Renal cortical epithelial cell (primary cell): ENCODE measurements at places on chromosomes 7 and 10. TPM values are rescaled to one million over a fixed set of nuclear protein-coding genes. Genes with fewer than 3 reads are reported as not detected.

Gene EPDR1
- total RNA-seq: 83.4 and 90.1 TPM in 2 replicates

Gene ACBD7
- total RNA-seq: 1.3 and 2.4 TPM in 2 replicates

Gene SUN3
- total RNA-seq: not detected in 2 replicates

Gene TMEM196
- total RNA-seq: 0.17 and 1.2 TPM in 2 replicates

Gene GOLGA7B
- total RNA-seq: 0.05 and 0.35 TPM in 2 replicates

Gene LRRC18
- not detected in 2 replicates for total RNA-seq

Gene TDRD1
- 0.69 and 8.1 TPM in 2 replicates for total RNA-seq

Gene NPC1L1
- total RNA-seq: 0.20 and 0.35 TPM in 2 replicates

Gene GIMAP6
- 0.15 and 0.35 TPM in 2 replicates for total RNA-seq

Gene EPHA1
- total RNA-seq: 4.8 and 13.7 TPM in 2 replicates

Gene SPDYE6
- total RNA-seq: not detected in 2 replicates

Gene TMEM243
- total RNA-seq: 54.5 and 60.6 TPM in 2 replicates

Gene UFSP1
- total RNA-seq: 2.1 and 5.2 TPM in 2 replicates

Gene VENTX
- total RNA-seq: not detected in 2 replicates

Gene CRHR2
- total RNA-seq: not detected in 2 replicates

Gene NPTX2
- total RNA-seq: 0.35 TPM in 1 of 2 replicates, not detected in the other

GRCh38 chr7:91374321-91374989, 110.2 kb downstream of the FZD1 start:
- DNase-seq: peak; percentile 59

DNA sequence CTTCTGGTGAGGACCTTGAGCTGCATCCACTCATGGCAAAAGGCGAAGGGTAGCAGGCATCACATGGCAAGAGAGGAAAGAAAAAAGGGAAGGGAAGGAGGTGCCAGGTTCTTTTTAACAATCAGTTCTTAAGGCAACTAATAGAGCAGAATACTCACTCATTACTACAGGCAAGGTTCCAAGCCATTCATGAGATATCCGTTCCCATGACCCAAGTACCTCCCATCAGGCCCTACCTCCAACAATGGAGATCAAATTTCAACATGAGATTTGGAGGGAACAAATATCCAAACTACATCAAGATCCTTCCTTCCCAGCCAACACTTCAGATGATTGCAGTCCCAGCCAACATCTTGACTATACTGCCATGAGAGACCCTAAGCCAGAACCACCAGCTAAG, 38.9 kb upstream of the YAE1 start:
- DNase-seq: peak; percentile 17

DNA sequence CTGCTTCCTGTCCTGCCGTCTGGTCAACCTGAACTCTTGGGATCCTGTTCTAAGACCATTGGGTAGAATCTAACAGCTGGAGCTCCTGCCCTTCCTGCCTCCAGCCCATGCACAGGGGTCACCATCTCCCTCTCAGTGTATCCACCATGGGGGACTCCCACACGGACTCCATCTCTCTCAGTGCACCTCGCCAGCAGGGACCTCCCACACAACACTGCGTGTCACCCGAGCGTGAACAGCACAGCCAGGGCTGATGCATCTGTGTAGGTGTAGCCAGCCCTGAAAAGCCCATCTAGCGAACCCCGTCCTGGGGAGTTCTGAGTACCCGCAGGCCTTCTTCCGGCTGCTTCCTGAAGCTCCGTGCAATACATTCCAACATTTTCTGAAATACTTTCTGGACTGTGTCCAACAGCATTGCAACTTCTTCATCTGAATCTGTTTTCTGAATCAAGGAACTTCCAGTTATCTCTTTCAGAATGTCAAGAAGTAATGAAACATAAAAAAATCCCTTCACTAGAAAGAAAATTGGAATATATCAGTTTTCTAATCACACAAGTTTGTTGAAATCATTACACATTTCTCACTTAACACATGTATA, 52.5 kb downstream of the NCAPG2 start:
- DNase-seq: no peak

- no peak for DNase-seq
Observed at GRCh38 chr7:79290841-79291497, 162.5 kb downstream of the MAGI2 start.

GRCh38 chr7:64651632-64652165, 14.2 kb upstream of the ZNF107 start:
- DNase-seq: no peak

- no peak for DNase-seq
Observed at GRCh38 chr10:76723844-76724243, 913.8 kb downstream of the KCNMA1 start.

DNA sequence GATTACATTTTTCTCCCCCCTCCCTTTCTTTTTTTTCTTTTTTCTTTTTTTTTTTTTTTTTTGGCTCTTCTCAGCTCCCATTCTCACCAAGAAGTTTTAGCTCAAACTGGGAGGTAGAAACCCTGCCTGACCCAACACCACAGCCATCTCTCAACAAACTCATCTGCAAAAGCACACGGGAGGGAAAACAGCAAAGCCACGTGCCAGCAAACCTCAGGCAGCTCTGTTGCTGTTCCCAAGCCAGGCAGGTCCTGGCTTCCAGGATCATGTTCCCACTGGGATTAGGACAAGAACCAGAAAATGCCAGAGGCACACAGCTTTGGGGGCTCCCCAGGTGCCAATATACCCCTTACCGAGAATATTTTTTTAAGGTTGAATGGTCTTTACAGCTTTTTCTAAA, 56.7 kb downstream of the ITIH5 start:
- DNase-seq: no peak

DNA sequence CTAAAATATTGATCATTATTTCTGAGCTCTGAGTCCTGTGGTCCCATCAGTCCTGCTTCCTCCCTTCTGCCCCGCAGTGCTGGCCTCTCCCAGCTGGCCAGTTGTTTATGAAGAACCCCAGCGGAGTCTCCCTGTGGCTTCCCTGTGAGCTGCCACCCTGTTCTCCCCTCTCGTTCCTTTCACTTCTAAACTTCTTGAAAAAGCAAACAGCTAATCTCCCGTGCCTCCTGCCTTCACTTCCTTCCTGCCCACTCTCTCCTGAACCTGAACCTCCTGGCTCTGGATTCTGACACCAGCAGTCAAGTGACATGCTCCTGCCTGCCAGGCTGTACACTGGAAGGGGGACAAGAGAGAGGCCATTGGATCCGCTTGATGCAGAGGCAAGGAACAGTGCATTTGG, 63.7 kb upstream of the ZPBP start:
- no peak for DNase-seq

DNA sequence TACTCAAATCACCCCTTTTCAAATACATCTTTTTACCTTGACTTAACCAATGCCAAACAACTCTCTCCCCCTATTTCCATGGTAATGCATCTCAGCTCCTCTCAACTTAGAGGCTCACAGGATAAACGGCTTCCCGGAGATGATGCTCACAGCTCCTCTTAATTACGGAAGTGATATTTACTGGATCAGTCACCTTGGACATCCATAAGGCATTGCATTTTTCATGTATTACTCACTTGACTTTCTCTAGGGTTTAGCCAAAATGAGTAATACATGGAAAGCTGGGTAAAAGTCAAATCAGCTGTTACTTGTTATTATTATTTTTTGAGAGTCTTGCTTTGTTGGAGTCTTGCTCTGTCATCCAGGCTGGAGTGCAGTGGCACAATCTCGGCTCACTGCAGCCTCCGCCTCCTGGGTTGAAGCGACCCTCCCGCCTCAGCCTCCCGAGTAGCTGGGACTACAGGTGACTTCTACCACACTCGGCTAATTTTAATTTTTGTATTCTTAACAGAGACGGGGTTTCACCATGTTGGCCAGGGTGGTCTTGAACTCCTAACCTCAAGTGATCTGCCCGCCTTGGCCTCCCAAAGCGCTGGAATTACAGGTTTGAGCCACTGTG, 73.3 kb upstream of the RHEB start:
- peak; percentile 97 for DNase-seq

DNA sequence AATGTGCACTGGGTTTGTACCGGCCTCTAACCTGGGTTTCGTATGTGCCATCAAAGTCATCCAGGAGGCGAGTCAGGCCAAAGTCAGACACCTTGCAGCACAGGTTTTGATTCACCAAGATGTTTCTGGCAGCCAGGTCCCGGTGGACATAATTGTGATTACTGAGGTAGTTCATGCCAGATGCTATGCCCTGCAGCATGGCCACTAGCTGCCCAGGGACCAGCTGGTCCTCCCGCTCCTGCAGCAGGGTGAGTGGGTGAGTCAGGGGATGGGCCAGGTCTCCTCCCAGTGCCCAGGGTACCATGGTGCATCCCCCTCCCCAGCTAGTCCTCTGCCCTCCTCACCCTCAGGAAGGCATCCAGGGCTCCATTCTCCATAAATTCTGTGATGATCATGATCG, 13.6 kb downstream of the ZYX start:
- no peak for DNase-seq

- no peak for DNase-seq
Observed at GRCh38 chr7:52309631-52310030, 725.8 kb upstream of the POM121L12 start.

GRCh38 chr7:21753071-21753470, 192.6 kb downstream of the CDCA7L start:
- DNase-seq: no peak

- peak; percentile 52 for DNase-seq
Observed at GRCh38 chr10:78470267-78471103, 436.8 kb downstream of the RPS24 start.

- no peak for DNase-seq
Observed at GRCh38 chr7:157751406-157751805, 414.6 kb downstream of the DNAJB6 start.

DNA sequence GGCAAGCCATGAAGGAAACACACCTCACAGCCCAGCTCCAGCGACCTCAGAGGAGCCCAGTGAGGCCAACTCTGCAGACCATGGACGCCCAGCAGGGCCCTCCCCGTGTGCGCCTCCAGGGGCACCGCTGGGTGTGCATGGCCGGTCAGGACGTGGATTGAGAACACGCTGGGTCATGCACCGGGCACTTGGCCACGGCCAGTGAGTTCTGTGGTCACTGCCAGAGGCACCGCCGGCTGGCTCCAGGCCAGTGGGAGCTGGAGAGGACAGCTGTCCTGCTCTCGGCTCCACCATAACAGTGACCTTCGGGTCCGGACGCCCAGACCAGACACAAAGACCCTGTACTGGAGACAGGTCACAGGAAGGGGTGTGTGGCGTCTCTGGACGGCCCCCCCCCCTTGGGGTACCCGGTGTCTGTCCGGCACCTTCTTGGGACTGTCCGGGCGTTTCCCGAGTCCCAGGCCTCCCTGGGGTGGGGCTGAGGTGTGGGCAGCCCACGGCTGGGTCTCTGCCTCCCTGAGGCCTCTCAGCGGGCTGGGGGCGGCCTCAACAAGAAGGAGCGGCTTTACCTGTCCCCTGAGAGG, 50.4 kb upstream of the NKX6-2 start:
- peak; percentile 32 for DNase-seq

DNA sequence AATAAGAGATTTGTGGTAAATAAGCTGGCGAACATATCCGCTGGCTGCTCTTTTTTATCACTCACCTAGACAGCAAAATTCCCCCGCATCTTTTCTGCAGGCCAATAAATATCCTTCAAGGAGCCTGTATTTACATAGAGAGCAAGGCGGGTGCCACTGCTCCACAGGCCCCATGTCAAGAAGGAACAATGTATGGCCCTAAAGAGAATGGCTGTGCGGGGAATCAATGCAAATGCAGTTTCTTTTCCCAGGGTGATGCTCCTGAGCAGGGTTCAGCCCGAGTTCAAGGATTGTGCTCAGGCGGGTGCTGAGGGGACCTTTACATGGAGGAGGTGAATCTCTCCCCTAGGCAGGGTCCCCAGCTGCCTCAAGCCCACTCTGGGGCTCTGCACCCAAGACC, 494.2 kb upstream of the ZMIZ1 start:
- no peak for DNase-seq

DNA sequence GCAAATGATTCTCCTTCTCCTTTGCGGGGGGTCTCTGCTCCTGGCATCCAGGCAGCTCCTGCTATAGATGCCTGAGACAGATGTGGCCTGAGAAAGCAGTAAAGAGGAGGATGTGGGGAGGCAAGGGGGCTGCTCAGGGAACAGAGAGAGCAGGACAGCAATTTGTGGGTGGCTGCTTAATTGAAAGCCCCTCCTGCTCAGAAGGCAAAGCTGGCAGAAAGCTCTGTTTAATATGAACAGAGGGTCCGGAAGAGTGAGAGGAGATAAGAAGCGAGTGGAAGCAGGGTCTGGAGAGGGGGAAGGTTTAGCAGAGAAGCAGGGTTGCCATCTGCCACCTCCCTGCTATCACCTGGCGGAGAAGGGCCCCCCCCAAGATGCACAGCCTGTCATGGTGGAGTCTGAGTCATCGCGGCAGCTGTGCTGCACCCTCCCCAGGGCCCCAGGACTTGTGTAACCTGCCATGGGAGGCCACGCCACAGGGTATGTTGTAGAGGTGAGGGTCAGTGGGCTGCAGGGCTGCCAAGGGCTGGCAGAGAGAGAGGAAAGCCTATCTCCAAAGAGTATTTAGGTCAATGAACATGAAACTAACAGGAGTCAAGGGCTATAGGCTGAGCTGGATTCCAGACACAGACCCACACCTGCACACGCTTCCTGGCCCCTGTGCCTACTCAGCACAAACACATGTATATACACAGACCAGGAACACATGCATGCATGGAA, 1109.8 kb upstream of the AUTS2 start:
- no peak for DNase-seq

- DNase-seq: peak; percentile 76
Observed at GRCh38 chr10:63666836-63667383, 145.7 kb downstream of the REEP3 start.

DNA sequence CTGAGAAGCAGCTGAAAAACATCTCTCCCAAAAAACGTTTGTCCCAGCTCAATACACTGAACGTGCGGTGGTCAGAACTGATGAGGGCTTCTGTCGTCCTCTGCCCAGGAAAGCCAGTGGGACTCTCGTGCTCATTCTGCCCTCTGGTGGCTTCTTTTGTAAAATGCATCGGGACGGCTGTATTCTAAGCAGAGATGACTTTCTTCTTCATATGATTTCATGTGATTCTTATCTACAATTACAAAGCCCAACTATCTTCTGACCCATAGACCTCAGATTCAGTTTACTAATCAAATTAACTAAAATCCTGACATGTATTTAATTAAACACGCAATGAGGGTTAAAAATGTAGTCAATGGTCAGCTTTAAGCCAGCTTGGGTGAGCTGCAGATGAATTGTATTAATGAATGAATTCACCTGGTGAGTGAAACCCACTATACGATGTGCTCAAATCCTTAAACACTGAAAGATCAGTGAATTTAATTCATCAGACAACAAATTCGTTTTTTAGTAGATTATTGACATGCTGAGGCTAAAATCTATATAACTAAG, 117.6 kb upstream of the FAM204A start:
- DNase-seq: peak; percentile 50

GRCh38 chr10:10600004-10600403, 417.7 kb upstream of the CELF2 start:
- no peak for DNase-seq

- peak; percentile 34 for DNase-seq
Observed at GRCh38 chr10:124063750-124064603, 29.4 kb downstream of the CHST15 start.

DNA sequence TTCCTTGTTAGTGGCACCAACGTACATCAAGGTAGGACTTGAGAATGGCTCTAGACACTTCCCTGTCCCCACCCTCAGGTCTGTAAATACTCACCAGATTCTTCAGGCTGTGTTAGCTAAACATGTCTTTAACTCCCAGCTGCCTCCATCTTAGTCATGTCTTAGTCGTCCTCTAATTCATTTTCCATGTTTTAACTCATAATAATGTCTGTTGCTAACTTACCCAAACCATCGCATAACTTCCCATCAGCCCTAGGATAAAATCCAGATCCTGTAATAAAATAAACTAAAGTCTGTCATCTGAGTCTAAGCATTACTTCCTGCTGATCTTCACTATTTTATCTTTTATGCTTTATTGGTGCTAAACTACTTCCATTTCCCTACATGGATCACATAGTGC, 600.0 kb upstream of the CELF2 start:
- no peak for DNase-seq
